ENCODE measurements at places on chromosomes 5 and 9.

DNA sequence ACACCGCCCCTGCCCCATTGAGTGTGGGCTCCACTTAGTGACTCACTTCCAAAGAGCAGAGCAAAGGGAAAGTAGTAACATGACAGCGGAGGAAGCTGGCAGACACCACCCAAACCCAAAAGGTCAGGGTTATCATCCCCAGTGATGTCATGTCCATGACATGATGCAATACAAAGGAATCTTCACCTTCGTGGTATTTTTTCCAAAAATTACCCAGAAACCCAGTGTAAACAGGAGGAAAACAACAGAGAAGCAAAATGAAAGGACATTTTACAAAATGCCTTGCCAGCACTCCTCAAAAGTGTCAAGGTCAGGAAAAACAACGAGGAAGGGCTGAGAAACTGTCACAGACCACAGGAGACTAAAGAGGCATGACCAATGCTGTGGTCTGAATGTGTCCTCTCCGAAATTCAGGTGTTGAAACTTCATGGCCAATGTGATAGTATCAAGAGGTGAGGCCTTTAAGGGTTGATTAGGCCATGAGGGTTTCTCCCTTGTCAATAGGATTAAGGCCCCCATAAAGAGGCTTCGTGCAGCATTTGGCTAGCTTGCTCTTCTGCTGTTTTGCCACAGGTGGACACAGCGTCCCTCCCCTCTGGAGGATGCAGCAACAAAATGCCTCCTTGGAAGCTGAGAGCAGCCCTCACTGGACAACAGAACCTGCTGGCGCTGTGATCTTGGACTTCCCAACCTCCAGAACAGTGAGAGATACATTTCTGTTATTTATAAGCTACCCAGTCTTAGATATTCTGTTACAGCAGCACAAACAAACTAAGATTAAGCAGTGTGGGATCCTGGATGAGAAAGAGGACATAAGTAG lies 30.5 kb upstream of the MED10 start:
- no peak for DNase-seq

DNA sequence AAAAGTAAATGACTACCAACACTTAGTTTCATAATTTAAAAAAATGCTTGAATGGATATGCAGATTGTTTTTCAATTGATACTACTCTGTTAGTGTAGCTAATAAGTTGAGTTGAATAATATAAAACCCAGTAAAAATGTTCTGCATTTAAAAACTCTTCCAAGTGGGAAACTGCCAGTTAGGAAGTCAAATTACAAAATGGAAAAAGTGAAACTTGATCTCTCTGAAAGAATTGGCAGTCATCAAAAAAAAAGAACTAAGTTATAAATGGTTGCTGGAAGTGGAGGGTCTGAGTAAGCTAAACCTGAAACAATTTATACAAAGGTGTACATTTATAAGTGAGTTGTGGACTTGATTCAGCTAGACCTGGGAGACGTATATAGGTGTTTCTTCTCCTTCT lies 52.4 kb downstream of the VCAN start:
- DNase-seq = no peak

DNA sequence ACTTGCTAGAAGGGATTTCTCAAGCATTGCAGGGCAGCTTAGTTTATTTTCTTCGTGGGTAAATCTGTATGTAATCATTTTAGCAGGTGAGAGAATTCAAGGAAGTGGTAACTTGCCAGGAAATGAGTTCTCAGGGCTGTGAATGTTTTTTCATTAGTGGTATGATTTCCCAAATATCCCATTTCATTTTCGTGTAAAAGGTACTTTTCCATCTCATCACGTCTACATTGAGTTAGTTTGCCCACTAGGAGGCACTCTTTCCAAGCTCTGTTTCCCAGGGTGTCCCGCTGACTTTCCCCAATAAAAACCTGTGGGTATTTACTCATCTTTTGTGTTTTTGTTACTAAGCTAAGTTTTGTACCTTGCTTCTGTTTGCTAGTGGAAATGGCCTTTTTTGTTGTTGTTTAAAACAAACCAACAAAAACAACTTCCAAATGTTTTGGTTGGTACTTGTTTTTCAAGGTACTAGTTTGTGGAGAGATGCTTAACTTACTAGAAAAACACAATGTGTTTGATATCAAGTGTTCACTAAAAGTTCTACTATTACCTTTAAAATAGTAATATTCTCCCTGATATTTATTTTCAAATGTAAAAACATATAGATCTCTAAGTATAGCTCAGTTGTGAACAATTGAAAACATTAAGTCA lies 373.6 kb downstream of the ADGRV1 start:
- no peak for DNase-seq

- no peak for DNase-seq
Observed at GRCh38 chr5:67065696-67066095, 130.9 kb downstream of the CD180 start.

- DNase-seq = no peak
Observed at GRCh38 chr5:177603631-177604030, 3.7 kb downstream of the B4GALT7 start.

GRCh38 chr9:5418481-5418880 lies 19.2 kb downstream of the PLGRKT start:
- DNase-seq = no peak

DNA sequence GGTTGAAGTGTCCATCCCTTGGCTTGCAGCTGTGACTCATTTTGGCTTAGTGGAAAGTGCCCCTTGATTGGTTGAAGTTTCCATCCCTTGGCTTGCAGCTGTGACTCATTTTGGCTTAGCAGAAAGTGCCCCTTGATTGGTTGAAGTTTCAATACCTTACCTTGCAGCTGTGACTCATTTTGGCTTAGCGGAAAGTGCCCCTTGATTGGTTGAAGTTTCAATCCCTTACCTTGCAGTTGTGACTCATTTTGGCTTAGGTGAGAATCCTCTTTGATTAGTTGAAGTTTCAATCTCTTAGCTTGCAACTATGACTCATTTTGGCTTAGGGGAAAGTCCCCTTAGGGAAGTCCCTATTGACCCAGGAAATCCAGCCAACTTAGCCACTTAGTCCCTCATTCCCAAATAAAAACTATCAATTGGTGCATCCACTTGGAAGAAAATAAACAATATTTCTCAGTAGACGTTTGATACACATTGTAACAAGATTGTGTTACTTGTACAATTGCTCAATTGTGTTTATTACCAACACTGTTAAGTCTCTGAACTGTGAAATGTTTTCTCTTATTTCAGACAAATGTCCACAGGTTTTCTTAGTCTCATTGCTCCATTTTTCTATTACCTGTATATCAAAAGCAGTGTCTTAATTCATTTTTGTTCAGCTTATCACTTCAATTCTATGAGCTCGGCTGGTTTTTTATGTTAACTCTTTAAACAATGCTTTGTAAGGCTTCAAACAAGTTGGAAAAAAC lies 2308.8 kb upstream of the ACO1 start:
- DNase-seq = no peak

DNA sequence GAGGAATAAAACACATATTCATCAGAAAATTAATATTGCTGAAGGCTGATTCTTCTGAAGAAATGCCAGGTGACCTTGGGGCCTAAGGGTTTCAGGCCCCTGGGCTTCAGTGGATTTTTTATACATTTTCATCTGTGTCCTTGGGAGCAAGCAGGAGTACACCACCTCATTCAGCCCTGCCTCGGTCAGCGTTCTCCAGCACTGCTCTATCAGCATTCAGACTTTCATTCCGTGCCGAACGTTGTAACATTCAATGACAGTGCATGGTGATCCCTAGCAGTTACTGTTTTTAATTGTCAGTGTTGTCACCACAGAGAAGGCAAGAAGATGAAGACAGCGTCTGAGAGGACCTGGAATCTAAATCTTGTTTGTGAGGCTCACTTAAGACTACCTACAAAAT lies 490.4 kb downstream of the DNAH5 start:
- DNase-seq = no peak

DNA sequence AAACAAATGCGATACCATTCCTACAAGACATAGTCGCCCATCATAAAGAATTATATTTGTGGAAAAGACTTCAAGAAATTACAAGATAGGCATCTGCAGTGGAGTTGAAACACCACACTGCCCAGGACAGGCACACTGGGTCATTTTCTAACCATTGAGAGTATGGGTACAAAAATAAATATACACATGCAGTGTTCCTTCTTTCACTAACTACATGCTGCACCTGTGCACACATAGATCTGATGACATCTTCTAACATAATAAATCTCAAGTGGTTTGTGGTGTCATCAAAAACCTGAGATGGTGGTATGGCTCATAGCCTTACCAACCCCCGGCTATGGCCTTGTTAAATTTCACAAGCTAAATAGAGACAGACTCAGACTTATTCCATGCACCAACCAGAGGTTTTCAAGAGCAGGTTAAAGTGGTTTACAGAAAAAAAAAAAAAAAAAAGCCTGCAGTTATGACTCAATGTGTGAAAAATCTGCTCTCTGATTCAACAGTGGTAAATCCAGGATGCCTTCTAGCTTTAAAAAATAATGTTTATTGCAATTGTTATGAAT lies 12.4 kb upstream of the NFIB start:
- no peak for DNase-seq

DNA sequence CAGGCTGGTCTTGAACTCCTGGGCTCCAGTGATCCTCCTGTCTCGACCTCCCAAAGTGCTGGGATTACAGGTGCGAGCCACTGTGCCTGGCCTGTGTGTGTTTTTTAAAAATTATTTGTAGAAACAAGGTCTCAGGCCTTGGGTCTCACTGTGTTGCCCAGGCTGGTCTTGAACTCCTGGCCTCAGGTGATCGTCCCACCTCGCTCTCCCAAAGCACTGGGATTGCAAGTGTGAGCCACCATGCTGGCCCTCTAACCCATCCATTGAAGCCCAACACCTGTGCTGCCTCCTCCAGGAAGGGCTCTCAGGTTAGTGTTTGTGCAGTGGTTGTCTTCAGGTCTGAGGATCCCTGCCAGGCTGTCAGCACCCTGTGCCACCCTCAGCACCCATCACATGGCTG lies 56.6 kb downstream of the CXXC5 start:
- no peak for DNase-seq

DNA sequence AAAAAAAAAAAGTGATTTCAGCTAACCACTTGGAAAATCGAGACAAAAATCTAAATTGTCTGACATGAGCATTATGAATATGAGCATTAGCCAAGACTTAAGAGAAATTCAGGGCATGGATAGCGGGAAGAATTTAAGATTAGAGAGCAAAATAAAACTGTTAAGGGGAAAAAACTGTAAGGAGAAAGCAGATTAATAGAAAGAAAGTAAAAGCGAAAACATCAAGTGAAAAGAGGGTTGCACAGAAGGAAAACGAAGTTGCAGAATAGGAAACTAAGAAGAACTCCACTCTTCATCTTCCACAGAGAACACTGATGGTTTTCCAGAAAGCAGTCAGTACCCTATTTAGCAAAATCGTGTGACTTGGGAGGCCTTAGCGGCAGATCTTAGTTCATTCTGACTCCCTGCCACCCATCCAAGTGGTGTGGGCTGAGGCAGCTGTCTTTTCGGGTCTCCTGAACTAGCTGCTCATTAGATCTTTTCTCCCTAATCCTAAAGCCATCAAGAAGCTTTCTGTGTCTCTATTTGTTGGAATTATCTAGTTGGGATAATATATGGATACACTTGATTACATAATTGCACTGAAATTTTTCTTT lies 3.7 kb downstream of the NIM1K start:
- DNase-seq = no peak

DNA sequence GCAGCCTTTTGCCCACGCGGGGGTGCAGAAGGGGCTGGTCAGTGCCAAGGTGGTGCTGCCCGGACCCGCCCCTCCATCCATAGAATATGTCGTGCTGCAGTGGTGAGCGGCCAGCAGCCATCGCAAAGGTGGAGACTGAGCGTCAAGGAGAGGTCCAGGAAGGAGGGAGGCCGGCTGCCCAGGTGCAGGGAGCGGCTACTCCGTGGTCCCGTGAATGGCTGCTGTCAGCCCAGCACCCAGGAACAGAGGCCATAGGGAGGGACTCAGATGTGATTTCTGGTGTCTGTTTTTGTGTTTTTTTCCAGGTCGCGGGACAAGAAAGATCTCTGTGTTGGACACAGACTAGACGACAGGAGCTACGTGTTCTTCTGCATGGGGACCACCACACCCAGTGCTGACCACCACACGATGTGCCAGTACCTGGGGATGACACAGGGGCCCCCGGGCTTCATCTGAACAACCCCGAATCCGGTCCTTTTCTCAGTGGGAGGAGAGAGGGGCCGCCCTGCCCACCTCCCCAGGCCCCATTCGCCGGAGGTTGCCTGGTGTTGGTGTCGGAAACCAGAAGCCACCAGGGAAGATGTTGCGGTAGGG lies 29.0 kb downstream of the PAEP start:
- no peak for DNase-seq

DNA sequence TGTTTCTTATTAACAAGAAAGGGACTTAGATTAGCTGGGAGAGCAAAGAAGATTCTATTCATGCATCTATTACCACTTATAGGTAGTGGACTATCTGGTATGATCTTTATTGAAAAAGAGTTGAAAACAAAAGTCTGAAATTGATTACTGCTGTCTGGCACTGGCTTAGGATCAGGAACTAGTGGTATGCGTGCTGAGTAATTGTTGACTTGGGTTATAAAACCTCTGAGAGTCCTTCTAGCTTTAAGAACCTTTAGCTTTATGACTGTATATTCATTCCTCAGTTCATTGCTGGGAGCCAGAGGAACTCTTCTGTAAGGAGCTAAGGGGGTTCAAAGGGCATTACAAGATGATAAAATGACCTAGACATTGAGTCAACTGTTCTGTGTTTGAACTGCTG lies 7.6 kb downstream of the SLC1A1 start:
- no peak for DNase-seq

Measured in effector CD8-positive, alpha-beta T cell (primary cell).